ENCODE measurements at places on chromosomes 13 and 19. TPM values are rescaled to one million over a fixed set of nuclear protein-coding genes. Genes with fewer than 3 reads are reported as not detected.

DNA sequence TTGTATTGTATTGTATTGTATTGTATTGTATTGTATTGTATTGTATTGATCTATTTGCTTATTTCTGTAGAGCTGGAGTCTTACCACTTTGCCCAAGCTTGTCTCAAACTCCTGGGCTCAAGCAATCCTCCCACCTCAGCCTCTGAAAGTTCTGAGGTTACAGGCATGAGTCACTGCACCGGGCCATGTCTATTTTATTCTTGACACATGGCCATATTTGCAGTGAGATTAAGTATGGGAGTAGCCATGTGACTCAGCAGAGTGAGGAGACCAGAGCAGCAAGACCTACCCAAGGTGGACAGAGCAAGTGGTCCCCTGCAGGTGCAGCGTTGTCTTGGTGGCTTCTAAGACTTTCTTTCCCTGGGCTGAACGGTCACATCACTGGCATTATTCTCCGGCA lies 49.1 kb upstream of the UBAC2 start:
- H3K27ac ChIP-seq, result no peak overlapping the region
- H3K27me3 ChIP-seq, result no peaks in the 10 kb centered on the region
- H3K4me3 ChIP-seq, result no peak overlapping the region
- H3K36me3 ChIP-seq, result no peaks in the 10 kb centered on the region
- no peak for DNase-seq

DNA sequence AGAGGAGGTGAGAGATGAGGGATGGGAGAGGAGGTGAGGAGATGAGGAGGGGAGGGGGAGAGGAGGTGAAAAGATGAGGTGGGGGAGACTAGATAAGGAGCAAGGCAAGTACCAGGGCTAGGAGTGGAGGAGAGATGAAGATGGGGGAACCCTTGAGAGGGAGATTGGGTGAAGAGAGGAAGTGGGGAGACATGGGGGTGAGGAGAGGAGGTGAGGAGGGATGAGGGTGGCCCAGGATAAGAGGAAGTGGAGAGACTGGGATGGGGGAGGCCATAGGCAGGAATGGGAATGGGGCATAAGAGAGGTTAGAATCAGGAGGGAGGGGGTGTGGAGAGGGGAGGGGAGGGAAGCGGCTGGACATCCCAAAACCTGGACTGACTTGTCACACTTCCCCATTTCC lies 16.7 kb upstream of the EMC10 start:
- no peak overlapping the region for H3K27ac ChIP-seq
- no peaks in the 10 kb centered on the region for H3K4me1 ChIP-seq
- no peak for DNase-seq
- no peaks in the 10 kb centered on the region for H3K36me3 ChIP-seq
- H3K4me3 ChIP-seq, result no peak overlapping the region

DNA sequence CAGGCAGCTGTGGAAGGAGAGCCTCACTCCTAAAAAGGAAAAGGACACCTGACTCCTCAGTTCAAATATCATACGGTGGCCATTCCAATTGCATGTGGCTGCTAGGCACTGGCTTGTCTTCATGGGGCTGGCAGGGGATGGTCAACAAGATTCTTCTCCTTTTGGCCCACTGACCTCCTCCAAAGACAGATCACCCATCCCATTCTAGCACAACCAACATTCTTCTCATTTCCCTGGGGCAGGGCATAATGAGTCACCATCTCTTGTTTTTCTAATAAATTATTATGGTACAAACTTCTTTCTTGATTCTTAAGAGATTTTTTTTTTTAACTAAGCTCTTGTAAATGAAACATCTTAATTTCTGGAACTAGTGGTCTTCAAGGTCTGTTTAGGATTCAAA lies 136.7 kb upstream of the NBEA start:
- H3K27ac ChIP-seq, result no peak overlapping the region
- no peaks in the 10 kb centered on the region for H3K36me3 ChIP-seq
- H3K27me3 ChIP-seq, result no peaks in the 10 kb centered on the region
- DNase-seq, result no peak

DNA sequence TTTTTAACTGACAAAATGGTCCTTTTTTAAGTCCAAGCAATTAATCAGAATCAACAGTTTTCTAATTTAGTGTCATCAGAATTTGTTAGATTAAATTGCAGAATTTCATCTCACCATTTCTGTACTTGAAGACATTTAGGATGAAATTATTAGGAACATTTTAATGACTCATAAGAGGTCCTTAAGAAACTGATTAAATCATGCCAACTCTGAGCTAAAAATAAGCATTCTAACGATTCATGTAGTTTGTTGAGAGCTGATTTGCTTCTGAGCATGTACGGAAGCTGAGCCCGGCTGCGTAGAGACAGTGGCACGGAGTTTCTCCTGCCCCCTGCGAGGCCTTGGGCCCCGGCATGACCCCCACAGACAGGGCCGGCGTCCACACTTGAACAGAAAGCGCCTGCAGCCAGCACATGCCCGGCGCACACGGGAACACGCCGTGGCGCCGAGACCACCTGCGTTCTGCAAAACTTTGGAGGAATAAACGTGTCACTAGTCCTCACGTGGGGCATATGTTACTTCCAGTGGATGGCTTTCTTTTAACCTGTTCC lies 89.7 kb upstream of the MCF2L start:
- H3K4me3 ChIP-seq, result no peak overlapping the region
- peaks cover 14% of the 10 kb centered on the region for H3K36me3 ChIP-seq

- no peaks in the 10 kb centered on the region for H3K4me1 ChIP-seq
- no peak for DNase-seq
- no peak overlapping the region for H3K4me3 ChIP-seq
- H3K36me3 ChIP-seq, result no peaks in the 10 kb centered on the region
- H3K27ac ChIP-seq, result no peak overlapping the region
- no peaks in the 10 kb centered on the region for H3K27me3 ChIP-seq
Observed at GRCh38 chr13:47337781-47338507, 441.1 kb upstream of the HTR2A start.

- H3K27me3 ChIP-seq, result no peaks in the 10 kb centered on the region
- no peaks in the 10 kb centered on the region for H3K4me1 ChIP-seq
- H3K4me3 ChIP-seq, result no peak overlapping the region
Observed at GRCh38 chr13:87827479-87827878, 156.3 kb downstream of the SLITRK5 start.

DNA sequence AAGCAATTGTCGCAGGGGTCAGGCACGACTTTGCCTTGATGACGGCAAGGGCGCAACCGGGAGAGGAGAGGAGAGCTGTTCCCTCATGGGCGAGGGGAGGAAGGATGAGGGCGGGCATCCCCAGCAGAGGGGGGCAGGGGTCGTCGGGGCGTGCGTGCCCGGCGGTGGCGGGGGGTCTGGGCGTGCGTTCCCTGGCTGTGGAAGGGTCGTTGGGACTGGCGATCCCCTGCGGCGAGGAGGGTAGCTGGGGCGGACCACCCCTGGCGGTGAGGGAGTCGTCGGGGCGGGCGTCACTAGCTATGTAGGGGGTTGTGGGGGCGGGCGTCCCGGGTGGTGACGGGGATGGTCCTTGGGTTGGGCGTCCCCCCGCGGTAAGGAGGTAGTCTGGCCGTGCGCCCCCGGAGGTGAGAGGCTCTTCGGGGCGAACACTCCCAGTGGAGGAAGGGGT lies 1.7 kb downstream of the COMP start:
- DNase-seq, result no peak
- H3K4me1 ChIP-seq, result peaks cover 3% of the 10 kb centered on the region
- H3K4me3 ChIP-seq, result no peak overlapping the region
- no peak overlapping the region for H3K27ac ChIP-seq
- H3K27me3 ChIP-seq, result peaks cover 13% of the 10 kb centered on the region

The GRK1 gene
- polyA plus RNA-seq, result 0.21 TPM

The URAD gene
- 59.8 TPM for polyA plus RNA-seq

The CGB3 gene
- not detected for polyA plus RNA-seq
